Posterior vena cava (tissue), 2 donors: ENCODE measurements at places on chromosomes 4 and X.

GRCh38 chr4:477686-478085 is 21.3 kb downstream of the ZNF721 start:
- DNase-seq, result no peak

DNA sequence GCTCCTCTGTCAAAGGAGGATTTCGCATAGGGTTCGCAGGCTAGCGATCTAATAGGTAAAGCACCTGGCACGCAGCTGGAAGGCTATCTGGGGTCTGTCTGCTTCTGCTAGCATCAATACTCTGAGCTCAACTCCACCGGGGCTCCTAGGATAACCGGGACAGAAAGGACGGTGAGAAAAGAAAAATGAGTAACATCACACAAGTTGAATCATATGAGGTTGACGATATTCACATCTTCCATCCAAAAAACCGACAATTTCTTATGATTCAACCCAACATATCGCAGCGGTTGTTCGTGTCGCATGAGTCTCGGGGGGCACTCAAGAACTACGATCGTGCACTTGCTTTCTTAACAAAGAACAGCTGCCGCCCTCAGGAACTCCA is 1.8 kb downstream of the PROM1 start:
- no peak for DNase-seq

- DNase-seq, result no peak
Measured at GRCh38 chr4:28267166-28267565, 1406.5 kb downstream of the STIM2 start.

- no peak for DNase-seq
Measured at GRCh38 chrX:119340606-119341205, 58.4 kb upstream of the SLC25A43 start.

DNA sequence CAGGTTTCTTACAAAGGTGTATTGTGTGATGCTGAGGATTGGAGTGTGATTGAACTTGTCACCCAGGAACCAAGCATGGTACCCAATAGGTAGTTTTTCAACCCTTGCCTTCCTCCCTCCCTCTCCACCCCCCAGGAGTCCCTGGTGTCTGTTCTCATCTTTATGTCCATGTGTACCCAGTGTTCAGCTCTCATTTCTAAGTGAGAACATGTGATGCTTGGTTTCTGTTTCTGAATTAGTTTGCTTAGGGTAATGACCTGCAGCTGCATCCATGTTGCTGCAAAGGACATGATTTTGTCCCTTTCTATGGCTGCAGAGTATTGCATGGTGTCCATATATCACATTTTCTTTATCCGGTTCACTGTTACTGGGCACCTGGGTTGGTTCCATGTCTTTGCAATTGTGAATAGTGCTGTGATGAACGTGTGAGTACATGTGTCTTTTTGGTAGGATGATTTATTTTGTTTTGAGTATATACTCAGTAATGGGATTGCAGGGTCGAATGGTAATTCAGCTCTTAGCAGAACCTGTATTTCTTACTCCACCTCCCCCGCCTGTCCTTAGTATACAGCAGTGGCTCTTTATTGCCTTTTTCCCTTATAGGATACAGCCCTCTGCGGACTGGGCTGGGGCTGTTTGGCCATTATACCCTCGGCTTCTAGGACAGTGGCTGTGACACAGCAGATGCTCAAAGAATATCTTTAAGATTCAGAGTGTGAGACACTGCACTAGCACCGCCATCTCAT is 145.4 kb downstream of the PTTG2 start:
- no peak for DNase-seq

DNA sequence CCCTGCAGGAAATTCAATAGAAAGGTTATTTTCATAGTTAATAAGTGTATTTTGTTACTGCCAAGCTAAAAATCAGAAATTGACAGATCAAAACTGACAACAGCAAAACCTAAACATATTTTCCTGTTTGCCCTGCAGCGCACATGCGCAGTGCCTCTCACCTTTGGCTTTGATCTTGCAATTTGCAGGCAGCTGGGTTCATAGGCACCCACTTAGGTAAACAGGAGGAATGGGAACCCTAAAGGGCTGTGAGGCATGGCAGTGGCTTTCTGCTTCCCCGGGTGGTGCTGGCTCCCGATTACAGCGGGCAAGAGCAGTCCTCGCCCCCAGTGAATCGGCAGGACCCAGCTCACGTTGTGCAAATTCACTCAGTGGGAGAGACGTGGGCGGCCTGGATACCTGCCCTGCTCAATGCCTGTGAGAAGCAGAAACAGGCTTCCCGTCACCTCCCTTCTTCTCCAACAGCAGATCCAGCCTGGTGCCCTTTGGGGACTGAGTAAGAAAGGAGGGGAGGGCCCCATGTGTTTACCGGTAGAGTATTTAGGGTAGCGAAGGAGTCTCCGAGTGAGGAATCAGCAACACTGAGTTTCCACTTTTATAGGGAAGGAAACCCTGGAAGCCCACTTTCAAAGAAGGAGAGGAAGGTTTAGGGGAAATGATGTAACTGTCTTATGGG is 25.7 kb downstream of the CCKAR start:
- no peak for DNase-seq

DNA sequence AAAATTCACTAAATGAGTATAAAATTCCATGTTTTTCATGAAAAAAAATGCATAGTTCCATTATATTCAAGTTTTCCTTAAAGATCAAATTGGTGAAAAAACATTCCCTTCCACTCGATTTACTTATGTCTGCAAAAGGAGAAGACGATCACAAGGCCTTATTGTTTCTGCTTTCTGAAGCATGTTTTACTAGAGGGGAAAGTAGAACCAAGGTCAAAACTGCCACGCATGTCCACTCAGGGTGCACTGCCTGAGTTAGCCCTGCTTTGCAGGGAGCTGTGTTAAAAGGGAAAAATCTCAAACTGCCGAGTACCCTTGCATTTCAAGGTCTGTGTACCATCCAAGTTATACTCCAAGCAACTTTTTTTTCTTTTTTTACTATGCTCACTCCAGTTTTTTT is 57.2 kb downstream of the TRAPPC11 start:
- no peak for DNase-seq

DNA sequence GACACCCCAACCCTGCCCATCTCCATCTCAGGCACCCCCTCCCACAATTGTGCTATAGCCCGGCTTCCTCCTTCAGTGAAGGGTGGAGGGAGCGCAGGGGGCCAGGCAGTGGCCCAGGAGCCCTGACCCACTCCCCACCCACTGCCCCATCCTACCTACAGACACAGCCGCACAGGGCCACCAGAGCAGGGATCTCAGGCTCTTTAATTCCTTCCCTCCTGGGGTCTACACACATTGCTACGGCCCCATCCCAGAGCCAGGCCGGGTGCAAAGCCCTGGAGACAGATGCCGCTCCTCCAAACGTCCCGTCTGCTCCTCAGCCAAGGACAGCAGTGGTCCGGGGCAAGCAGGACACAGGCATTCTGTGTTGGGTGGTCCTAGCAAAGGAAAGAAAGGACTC is 12.8 kb upstream of the DUSP9 start:
- peak; percentile 64 for DNase-seq

GRCh38 chr4:19025031-19025430 is 1003.5 kb upstream of the LCORL start:
- no peak for DNase-seq

GRCh38 chr4:179768996-179769395 is 2326.8 kb upstream of the AGA start:
- DNase-seq, result no peak

- DNase-seq, result no peak
Measured at GRCh38 chr4:78602334-78602733, 50.8 kb downstream of the ANXA3 start.

DNA sequence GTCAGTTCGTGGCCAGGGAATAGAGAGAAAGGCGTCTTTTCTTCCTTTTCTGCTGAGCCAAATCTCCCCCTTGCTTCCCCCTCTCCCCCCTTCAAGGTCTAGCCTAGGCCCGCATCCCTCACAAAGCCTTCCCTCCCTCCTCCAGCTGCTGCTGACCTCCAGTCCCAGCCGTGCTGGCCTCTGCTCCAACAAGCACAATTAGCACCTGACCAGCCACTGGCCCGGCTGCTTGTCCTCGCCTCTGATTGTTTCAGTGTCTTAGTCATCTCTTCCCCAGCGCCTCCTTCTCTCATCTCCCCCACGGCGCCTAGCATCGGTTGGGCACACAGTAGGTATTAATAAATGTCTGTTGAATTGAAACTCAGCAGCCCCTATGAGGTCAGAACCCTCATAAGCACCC is 4.2 kb downstream of the ELF4 start:
- DNase-seq, result no peak

- no peak for DNase-seq
Measured at GRCh38 chrX:13188731-13189309, 131.0 kb downstream of the ATXN3L start.

GRCh38 chr4:138161351-138161750 is 80.8 kb downstream of the SLC7A11 start:
- no peak for DNase-seq

- peak; percentile 83 for DNase-seq
Measured at GRCh38 chr4:36243355-36244256, 708 bp downstream of the ARAP2 start.

GRCh38 chr4:79831119-79831528 is 241.9 kb downstream of the ANTXR2 start:
- no peak for DNase-seq

- DNase-seq, result no peak
Measured at GRCh38 chrX:1661922-1662221, 47.0 kb downstream of the ASMT start.

DNA sequence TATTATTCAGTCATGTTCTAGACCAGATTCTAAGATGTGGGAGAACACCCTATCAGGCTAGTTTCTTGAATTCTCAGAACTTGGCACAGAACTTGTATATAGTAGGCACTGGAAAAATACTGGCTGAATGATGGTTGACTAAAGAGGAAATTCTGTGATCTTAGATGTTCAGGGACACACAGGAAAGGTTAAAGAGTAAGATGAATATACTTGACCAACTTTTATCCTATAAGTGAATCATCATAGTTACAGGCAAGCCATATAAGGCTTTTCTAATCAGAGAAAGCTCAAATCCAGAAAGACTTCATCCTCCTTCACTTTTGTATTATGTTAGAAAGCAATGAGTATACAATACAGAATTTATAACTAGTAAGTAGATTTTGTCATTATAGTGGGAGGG is 53.8 kb downstream of the SEPTIN11 start:
- no peak for DNase-seq

DNA sequence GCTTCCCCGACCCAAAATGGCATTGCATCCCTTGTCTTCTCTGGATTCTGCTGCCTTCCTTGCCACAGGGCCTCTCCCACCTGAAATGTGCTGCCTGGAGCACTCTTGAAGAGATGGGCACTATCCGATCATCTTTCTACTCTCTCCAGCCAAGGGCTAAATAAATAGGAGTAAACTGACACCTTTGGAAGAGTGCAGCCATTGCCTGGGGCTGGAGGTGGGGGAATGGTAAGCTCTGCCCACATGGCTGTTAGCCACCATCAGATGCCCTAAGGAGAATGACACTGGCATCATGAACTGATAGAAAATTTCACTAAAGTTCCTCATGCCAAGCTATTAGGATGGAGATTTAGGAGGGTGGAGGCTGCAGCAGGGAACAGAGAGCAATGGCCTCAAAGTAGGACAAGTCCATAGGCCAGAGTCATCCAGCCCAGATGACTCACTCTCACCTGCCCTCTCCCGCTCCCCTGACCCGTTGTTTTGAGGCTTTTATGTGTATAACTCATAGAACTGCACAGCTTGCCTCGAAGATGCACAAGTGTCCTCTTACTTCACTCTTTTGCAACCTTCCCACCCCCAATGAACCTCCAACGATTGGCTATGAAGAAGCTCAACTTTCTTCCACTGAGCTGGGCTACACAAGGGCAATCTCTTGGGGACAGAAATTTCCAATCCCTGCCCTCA is 822 bp upstream of the PFKFB1 start:
- no peak for DNase-seq

DNA sequence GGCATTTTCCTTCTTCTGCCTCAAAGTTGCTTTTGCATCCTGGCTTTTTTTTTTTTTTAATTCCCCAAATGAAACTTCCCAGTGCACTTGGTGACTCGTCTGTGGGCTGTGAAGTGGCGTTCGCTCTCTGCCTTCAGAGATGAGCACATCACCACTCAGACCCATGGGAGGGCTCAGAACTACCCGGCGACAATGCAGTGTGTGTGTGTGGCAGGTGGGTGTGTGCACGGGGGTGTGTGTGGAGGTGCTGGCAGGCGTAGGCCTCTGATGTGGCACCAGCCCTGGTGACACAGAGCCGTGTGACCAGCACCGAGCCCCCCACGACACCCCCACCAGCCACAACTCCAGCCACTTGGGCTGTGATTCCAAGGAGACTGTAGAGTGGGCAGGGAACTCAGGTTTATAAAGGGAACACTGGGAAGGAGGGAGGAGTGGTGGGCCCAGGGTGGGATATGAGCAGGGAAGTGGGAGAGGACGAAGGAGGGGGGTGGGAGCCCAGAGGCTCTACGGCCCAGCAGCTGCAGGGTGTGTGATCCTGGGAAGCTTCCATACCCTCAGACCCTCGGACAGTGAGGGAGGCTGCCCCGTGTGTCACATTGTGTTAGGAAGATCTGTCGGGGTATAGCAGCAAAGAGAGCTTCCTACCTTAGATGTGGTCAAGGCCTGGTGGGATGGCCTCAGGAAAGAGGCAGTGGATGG is 6.0 kb upstream of the WFS1 start:
- no peak for DNase-seq

DNA sequence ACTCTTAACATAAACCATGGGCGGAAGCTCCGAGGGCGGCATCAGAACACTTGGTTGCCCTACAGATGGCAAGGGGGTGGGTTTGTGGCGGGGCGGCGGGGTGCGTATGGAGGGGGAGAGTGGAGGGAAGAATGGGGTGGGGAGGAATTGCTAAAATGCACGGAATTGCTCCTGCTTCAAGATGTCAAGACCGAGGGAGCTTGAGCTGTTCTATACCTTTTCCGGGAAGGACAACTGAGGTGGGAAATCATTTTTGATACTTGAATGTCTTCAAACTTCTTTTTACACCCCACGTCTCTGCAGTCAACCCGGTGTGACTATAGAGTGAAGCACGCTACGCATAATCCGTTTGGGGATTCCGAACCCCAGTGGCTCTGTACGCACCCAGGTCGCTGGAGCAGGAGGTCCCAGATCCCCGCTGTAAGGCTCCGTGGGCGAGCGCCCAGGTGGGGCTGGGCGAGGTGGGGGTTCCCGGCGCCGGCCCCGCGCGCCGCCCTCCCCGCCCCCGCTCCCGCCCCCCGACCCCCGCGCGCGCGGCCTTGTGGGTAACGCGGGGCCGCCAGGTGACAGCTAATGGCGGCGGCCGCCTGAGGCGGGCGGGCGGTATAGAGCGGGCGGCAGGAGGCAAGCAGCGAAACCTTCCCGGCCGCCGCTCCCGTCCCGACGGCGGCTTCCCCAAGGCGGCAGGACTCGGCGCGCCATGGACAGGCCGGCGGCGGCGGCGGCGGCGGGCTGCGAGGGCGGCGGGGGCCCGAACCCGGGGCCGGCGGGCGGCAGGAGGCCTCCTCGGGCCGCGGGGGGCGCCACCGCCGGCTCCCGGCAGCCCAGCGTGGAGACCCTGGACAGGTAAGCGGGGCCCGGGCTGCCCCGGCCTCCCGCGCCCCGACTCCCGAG is at the start of gene MTMR1:
Gene MTMR1 (plus strand): TSS at position 566 of the 894 bp plus-strand sequence. CDS start 135 bp downstream, at position 701.
- DNase-seq, result no peak

GRCh38 chrX:44431194-44431593 is 87.7 kb upstream of the EFHC2 start:
- no peak for DNase-seq

GRCh38 chrX:7190157-7190556 is 42.2 kb upstream of the PUDP start:
- no peak for DNase-seq

GRCh38 chr4:102493257-102493656 is 7.9 kb upstream of the NFKB1 start:
- DNase-seq, result no peak

GRCh38 chr4:104429150-104429741 is 65.4 kb downstream of the CXXC4 start:
- no peak for DNase-seq

GRCh38 chrX:45842207-45842925 is 641.7 kb upstream of the DIPK2B start:
- DNase-seq, result no peak
